ENCODE measurements at places on chromosomes 2 and 18.

GRCh38 chr2:159998961-159999360, 63.5 kb downstream of the PLA2R1 start:
- DNase-seq: no peak

DNA sequence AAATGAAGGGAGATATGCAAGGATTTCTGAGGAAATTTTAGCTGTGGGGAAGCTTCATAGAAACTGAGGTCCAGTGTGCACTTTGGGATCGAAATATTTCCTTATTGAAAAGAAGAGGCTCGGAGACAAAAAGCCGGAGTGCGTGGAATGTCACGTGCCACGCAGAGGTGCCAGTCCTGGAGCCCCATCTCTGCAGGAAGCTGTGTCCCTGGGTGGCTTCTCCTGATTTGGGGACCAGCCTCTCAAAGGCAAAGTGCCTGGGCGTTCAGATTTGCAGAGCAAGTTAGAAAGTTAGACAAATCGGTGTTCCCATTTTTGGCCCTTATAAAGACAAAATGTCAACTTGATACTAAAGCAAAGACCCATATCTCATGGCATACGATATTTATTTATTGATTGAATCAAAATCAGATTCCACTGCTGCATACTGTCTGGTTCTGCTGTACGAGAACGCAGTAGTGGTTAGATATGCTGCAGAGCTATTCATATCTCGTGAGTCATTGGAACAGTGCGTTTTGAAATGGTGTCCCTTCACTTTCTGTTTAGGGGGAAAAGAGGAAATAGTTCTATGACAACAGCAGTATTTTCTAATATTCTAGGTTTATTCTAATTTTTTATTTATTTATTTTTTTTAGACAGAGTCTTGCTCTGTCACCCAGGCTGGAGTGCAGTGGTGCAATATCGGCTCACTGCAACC, 9.1 kb upstream of the ATG16L1 start:
- no peak for DNase-seq

- no peak for DNase-seq
Observed at GRCh38 chr2:221096706-221097567, 475.2 kb downstream of the EPHA4 start.

- no peak for DNase-seq
Observed at GRCh38 chr2:242054406-242054805, 184.9 kb downstream of the RTP5 start.

GRCh38 chr2:42191285-42192009, 22.3 kb downstream of the EML4 start:
- DNase-seq: no peak

DNA sequence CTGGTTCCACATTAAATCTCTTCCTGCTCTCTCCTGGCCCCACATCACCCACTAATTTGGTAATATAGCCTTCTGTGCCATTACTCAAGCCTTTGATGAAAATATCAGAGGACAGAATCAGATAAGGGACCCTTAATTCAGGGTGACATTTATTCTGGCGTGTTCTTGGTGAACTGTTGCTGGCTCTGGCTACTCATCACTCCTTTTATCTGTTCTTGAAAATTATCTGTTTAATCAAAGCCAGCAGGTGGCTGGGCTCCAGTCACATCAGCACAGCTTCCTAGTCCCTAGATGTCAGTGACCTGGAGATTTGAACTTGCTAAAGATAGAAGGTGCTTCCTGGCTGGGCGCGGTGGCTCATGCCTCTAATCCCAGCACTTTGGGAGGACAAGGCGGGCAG, 26.9 kb upstream of the SLC35F6 start:
- DNase-seq: no peak

DNA sequence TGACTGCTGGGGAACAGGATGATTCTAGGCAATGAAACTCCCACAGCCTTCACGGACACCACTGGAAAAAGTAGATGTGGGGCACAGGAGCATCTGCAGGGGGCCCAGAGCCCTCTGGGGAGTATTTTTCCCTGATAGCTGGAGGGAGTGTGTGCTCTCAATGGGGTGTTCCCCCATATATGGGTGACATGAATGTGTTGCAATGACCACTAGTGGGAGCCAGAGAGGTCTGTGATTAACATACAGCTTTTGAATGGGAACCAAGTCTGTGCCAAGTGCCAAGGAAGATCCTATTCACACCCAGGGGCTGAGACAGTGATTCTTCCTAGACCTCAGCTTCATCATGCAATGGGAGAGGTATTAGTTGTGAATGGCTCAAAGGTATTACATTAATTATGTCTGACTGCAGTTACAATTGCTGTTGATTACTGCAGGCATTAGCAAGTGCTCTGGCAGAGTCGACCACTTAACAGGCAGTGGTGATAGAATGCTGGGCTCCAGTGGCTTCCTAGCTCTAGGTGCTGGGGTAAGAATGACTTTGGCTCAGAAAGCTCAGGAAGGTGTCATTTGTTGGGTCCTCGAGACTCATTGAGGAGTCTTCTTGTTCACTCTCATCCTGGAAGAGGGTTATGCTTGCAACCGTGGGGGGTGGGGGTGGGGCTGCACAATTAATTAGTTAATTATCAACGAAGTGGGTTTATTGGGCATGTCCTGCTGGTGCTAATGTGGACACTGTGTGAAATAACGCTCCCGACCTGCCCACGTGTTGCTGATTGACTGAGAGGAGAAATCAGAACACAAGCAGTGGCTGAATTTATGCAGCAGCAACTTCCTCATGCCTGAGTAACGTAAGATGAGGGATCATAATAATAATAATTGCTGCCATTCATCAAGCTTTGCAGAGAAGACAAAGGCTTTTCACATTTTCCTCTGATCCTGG, 194.1 kb downstream of the CLIP4 start:
- peak; percentile 23 for DNase-seq

GRCh38 chr2:102025583-102026267, 34.0 kb downstream of the IL1R2 start:
- DNase-seq: no peak

- no peak for DNase-seq
Observed at GRCh38 chr2:120109186-120110061, 96.5 kb downstream of the EPB41L5 start.

DNA sequence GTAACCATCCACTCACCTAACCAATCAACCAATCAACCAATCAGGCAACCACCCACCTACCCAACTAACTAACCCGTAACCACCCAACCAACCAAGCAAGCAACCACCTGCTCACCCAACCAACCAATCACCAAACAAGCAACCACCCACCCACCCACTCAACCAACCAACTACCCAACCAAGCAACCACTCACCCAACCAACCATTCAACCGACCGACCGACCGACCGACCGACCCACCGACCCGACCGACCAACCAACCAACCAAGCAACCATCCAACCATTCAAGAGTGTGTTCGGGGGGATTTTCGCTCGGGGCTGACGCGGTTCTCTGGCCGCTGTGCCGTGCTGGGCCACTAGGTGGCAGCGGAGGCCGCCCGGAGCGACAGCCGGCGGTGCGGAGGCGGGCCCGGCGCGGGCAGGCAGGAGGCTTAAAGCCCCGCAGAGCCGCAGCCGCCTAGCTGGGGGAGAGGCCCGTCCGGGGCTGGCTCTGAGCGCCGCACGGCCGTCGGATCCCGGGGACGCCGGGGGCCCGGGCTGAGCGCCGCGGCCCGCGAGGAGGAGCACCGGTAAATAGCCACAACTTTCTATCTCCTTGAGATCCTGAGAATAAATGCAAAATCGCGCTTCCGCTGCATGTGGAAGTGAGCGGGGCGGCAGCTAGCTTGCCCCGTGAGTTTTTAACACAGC, at the start of gene MC5R:
Gene MC5R, plus strand, starts transcription at position 443 of the 689 bp plus-strand sequence. CDS start 1,617 bp downstream, outside the sequence.
- DNase-seq: peak; percentile 56

DNA sequence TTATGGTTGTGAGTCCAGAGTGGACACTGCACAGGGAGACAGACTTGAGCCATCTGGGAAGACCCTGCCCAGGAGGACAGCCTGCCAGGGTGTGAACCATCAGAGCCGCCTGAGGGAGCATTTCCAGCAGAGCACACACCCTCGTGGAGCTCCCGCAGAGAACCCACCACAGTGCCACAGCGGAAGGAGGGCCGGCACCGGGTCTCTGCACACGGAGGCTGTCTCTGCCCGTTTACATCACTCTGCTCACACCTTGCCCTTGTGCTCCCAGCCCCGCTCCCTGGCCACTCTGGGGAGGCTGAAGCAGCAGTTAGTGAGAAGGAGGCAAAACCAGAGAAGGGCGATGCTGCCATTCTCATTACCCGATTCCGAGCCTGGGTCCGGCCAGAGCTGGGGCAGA, 161.9 kb downstream of the KLHL29 start:
- no peak for DNase-seq

DNA sequence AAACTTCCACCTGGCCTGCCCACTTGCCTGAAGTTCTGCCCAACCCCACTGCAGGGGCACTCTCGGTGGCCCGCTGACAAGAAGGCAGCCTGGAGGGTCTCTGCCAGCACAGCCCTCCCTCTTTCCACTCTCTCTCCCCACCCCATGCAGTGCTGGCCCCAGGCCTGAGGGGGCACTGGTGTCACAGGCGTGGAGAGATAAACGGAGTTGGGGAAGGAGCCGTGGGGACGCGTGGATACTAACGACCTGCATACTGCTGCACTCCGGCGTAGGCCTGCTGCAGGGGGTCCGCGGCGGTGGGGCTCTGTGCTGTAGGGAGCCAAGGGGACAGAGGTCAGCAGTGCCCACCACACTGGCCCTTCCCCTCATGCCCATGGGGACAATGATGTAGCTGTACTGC, 299.3 kb downstream of the CELF4 start:
- no peak for DNase-seq

- no peak for DNase-seq
Observed at GRCh38 chr18:34901299-34901698, 139.9 kb upstream of the MAPRE2 start.

DNA sequence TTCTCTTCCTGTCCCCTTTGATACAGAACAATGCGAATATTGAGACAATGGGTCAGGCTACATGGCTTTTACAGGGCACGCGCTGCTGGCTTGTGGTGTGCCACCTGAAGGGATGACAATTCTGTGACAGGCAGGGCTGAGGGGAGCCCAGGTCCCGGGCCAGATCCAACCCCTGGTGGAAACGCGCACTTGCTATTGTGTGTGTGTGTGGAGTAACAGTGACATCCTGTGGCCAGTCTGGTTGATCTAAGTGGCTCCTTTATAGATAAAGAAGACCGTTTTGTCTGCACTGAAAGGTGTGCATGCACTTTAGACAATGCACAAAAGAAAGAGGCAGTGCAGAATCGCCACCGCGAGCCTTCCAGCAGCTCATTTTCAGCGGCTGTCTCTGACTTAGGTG, 273.6 kb downstream of the HRH4 start:
- no peak for DNase-seq

DNA sequence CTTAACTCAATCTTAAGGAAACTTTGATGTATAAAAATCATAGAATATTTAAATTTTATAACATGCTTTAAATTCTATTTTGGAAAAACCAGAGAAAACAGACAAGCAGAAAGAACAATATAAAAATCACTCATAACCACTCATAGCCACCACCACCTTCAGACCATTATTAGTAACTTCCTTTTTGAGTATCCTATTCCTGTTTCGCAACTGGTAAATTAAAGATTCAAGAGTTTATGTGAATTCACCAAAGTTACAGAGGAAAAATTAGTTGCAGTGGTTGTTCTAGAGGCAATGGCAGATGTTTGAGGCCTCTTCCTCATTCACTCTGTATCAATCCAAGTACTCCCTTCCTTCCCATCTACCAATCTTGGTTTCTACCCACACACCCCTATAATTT, 49.3 kb upstream of the PROKR1 start:
- DNase-seq: no peak

DNA sequence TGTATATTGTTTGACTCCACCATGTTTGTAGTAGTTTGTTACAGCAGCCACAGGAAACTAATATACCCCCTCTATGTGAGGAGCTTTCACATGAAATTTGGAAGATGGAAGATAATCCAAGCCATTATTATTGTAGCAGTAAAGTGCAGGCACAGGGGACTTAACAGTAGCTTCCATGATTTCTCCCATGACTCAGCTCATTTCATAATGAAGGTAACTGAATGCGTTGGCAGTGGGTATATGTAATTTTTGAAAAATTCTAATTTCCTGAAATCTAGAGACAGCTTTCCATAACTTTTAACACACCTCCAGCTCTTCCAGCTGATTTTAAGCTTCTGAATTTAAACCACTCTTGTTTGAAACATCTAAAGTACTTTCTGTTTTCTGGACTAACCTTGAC, 181.2 kb downstream of the NR4A2 start:
- DNase-seq: no peak

DNA sequence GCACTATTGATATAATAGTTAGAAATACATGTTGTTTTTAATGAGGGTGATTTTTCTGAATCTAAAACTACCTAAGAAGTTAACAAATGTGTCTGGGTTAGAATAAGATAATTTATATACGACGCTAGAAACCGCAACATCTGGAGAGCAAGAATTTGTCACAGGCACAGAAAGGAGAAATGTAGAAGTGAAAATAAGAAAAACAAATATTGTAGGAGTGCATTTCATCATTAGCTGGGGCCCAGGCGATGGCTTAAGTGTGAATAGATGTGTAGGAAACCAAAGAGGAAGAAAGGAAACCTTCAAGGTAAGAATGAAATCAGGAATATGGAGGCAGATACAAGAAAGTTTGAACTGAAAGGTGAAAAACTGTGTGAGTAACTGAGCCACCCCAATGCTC, 90.3 kb downstream of the LRP2 start:
- no peak for DNase-seq

GRCh38 chr2:222554517-222554916, 101.4 kb downstream of the FARSB start:
- DNase-seq: no peak

Measured in effector CD4-positive, alpha-beta T cell (primary cell).